ENCODE measurements at places on chromosomes 13 and 19.
A peak's percentile ranks its signal among the peaks of the same experiment; 100 is the strongest.

- no peaks in the 10 kb centered on the region for H3K36me3 ChIP-seq
- no peak overlapping the region for H3K4me3 ChIP-seq
- H3K27me3 ChIP-seq, result peaks cover 8% of the 10 kb centered on the region
- no peak overlapping the region for H3K27ac ChIP-seq
- no peak for DNase-seq
- no peaks in the 10 kb centered on the region for H3K4me1 ChIP-seq
These were observed 83.5 kb upstream of the RNF113B start for GRCh38 chr13:98260357-98261164.

DNA sequence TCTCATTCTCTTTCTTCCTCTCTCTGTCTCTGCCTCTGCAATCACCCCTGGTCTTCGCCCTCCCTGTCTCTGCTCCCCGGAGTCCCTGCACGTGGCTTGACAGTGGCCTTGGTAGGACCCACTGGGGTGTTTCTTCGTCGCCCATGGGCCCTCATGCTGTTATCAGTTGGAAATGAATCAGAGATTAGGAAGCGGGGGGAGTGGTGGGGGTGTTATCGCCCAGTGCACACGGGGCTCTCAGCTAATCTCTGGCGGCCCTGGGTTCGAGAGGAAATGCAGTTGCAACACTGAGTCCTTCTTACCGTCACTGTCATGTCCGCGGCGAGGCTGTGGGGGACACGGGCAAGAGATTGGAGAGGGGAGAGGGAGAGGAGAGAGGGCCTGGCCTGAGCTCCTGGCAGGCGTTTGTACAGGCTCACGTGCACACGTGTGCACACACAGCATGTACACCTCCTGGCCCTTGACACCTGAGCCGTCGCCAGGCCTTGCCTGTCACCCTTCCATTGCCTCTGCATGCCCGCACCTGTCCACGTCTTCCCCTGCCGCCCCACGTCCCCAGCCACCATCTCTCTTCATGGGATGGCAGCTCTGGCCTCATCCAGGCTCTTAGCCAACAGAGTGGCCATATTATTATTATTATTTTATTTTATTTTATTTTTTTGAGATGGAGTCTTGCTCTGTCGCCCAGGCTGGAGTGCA lies 37.8 kb upstream of the SLC7A10 start:
- H3K36me3 ChIP-seq, result no peaks in the 10 kb centered on the region
- peaks cover 31% of the 10 kb centered on the region for H3K27me3 ChIP-seq
- DNase-seq, result no peak
- H3K4me1 ChIP-seq, result peaks cover 15% of the 10 kb centered on the region
- no peak overlapping the region for H3K27ac ChIP-seq

- H3K4me1 ChIP-seq, result peaks cover 10% of the 10 kb centered on the region
- H3K27me3 ChIP-seq, result no peaks in the 10 kb centered on the region
- peaks cover 2% of the 10 kb centered on the region for H3K36me3 ChIP-seq
- no peak overlapping the region for H3K4me3 ChIP-seq
- no peak overlapping the region for H3K27ac ChIP-seq
- no peak for DNase-seq
These were observed 42.5 kb downstream of the ABCC4 start for GRCh38 chr13:95258619-95259194.

- no peaks in the 10 kb centered on the region for H3K4me1 ChIP-seq
- H3K4me3 ChIP-seq, result no peak overlapping the region
- H3K36me3 ChIP-seq, result no peaks in the 10 kb centered on the region
These were observed 12.0 kb downstream of the KHSRP start for GRCh38 chr19:6412447-6413091.

DNA sequence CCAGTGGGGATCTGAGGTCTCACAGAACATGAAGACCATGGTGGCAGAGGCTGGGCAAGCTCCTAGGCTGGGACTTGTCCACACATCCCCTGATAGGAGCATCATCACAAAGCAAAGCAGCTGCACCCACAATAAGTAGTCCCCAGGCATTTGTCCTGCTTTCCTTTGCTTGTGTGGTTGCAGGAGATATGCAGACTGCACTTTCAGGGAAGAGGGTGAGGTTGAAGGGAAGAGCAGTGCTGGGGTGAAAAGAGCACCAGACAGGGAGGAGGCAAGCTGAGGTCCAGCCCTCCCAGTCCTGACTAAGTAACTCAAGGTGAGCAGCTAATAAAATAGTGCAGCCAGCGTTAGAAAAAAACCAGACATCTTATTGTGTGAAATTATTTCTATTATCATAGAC lies 383.6 kb downstream of the UQCRFS1 start:
- no peak overlapping the region for H3K27ac ChIP-seq
- H3K36me3 ChIP-seq, result no peaks in the 10 kb centered on the region
- no peak for DNase-seq

GRCh38 chr13:113995051-113995601 lies 21.2 kb upstream of the C13orf46 start:
- DNase-seq, result no peak
- H3K27me3 ChIP-seq, result no peaks in the 10 kb centered on the region
- peaks cover 3% of the 10 kb centered on the region for H3K36me3 ChIP-seq
- no peak overlapping the region for H3K27ac ChIP-seq

DNA sequence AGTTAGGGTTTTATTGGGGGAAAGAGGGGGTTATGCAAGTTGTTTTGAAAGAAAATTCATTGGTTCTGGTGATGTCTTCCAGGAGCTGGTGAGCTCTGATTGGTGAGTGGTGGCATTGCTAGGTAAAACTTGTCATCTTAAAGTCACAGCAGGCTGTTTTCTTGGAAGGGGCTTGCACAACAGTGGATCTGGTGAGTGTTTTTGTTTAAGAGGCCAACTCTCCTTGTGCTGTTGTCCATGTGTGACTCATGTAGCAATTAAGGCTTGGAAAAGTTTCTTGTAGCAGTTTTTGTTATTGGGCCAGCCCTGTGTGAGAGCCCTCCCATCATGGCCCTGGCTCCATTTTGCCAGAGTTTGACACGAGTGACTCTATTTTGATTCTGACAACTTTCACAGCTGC lies 109.4 kb downstream of the RFC3 start:
- no peak overlapping the region for H3K4me3 ChIP-seq
- DNase-seq, result no peak
- H3K36me3 ChIP-seq, result no peaks in the 10 kb centered on the region
- H3K4me1 ChIP-seq, result no peaks in the 10 kb centered on the region
- H3K27ac ChIP-seq, result no peak overlapping the region

DNA sequence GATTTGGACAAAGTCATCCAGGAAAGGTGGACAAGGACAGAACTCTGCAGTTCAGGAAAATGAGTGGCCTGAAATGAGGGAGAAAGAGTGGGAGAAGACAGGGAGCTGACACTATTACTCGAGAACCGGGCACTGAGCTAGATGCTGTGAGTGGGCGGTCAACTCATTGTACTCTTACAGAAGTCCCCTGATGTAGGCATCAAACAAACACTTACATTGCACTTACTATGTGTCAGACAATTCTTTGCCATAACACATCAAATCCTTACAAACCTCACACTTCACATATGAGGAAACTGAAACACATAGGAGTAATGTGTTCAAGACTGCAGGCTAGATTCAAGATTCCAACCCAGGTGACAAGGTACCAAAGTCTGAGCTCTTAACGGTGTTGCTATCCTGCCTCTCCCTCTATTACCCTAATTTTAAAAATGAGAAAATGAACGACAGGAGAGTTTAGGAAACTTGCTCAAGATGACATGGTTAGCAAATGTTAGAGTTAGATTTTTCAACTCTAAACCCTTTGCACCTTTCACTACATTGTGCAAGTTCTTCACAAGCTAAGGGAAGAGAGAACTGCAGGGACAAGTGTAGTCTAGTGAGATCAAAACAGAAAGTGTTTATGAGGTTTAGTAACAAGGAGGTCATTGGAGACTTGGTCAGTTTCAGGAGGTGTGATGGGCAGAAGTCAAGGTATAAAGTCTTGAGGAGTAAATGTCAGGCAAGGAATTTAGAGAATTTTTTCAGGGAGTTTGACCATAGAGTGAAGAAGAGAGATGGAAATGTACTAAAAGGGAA lies 4.9 kb upstream of the MEDAG start:
- H3K4me3 ChIP-seq, result no peak overlapping the region
- peaks cover 39% of the 10 kb centered on the region for H3K4me1 ChIP-seq
- H3K27ac ChIP-seq, result no peak overlapping the region
- peak; percentile 8 for DNase-seq
- H3K27me3 ChIP-seq, result peaks cover 80% of the 10 kb centered on the region
- no peaks in the 10 kb centered on the region for H3K36me3 ChIP-seq

GRCh38 chr19:13995878-13996765 lies 10.0 kb downstream of the RFX1 start:
- no peak overlapping the region for H3K4me3 ChIP-seq
- peaks cover 16% of the 10 kb centered on the region for H3K36me3 ChIP-seq
- no peak for DNase-seq
- no peak overlapping the region for H3K27ac ChIP-seq
- no peaks in the 10 kb centered on the region for H3K27me3 ChIP-seq

GRCh38 chr13:26485786-26486185 lies 71.7 kb upstream of the WASF3 start:
- DNase-seq, result no peak
- H3K4me3 ChIP-seq, result no peak overlapping the region
- no peak overlapping the region for H3K27ac ChIP-seq
- peaks cover 9% of the 10 kb centered on the region for H3K4me1 ChIP-seq
- H3K27me3 ChIP-seq, result no peaks in the 10 kb centered on the region

DNA sequence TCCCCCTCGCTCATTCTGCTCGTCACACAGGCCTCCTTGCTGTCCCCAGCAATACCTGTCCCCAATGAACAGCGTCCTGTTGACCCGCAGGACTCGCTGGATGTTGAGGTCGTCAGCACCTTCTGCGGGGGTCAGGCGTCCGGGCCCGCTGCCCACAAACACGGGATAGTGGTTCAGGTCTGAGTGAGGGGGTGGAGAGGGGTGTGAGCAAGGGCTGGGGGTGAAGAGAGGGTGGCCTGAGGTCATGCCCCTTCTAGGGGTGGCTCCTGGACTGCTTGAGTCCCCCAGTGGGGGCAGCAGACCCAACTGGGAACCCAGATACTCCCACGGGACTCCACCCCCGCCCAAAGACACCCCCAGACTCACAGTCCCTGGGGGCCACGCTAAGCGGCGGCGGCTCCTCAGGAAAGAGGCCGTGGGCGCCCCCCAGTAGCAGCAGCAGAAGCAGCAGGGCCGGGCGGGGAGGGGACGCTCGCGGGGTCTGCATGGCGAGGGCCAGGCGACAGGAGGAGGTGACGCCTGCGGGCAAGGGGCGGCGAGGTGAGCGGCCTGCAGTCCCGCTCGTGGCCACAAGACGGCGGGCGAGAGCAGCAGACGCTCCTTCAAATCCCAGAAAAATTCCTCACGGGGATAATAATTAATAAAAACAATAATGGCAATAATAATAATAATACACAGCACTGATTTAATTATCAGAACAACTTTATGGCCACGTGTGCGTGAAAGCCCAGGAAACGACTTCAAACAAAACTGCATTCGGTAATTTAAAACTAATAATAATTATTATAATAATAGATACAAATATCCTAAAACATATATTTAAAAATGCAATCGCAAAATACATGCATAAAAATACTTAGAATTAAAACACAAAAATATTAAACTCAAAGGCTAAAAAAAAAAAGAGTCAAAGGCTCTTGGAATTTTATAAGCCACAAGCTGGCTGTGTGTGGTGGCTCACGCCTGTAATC lies 1.2 kb downstream of the SEMA6B start:
- no peak overlapping the region for H3K27ac ChIP-seq
- H3K4me3 ChIP-seq, result no peak overlapping the region
- no peaks in the 10 kb centered on the region for H3K4me1 ChIP-seq
- H3K27me3 ChIP-seq, result peaks cover 1% of the 10 kb centered on the region
- DNase-seq, result peak; percentile 38

DNA sequence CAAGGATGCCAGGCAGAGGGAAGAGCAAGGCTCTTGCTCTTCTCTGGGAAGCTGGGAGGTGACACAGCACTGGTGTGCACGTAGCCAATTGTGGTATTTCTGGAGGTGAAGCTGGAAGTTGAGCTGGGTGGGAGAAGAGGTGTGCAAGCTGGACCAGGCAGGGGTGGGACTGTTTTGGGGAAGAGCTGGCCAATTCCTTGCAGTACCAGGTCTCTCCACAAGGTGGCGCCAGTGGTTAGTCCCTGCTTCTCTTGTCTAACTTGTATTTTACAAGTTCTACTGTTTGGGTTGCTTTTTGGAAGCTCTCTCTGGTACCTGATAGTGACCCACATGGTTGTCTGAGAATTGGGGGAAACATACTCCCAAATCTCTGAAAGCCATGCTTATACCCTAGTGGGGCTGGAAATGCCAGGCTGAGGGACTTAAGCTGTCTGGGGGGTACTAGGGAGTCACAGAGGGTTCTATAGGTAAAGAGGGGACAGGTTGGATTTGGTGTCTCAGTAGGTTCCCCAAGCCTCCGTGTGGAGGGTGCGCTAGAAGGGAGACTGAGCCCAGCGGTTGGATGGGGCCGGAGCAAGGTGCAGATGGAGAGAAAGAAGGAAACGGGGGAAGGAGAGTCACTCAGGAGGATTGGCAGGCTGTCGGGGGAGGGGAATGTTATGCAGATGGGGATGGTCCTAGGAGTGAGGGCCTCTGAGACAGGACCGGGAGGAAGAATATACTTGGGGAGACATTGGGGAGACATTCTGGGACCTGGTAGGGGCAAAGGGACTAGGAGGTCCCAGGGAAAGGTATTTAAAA lies 3.0 kb downstream of the HPN start:
- peak overlapping the region; percentile 18 for H3K27ac ChIP-seq
- H3K4me1 ChIP-seq, result peaks cover 40% of the 10 kb centered on the region
- DNase-seq, result peak; percentile 60
- peaks cover 18% of the 10 kb centered on the region for H3K27me3 ChIP-seq

GRCh38 chr13:24606486-24607170 lies 73.6 kb upstream of the ATP12A start:
- no peak overlapping the region for H3K4me3 ChIP-seq
- peaks cover 7% of the 10 kb centered on the region for H3K36me3 ChIP-seq
- peaks cover 27% of the 10 kb centered on the region for H3K4me1 ChIP-seq
- H3K27me3 ChIP-seq, result no peaks in the 10 kb centered on the region

DNA sequence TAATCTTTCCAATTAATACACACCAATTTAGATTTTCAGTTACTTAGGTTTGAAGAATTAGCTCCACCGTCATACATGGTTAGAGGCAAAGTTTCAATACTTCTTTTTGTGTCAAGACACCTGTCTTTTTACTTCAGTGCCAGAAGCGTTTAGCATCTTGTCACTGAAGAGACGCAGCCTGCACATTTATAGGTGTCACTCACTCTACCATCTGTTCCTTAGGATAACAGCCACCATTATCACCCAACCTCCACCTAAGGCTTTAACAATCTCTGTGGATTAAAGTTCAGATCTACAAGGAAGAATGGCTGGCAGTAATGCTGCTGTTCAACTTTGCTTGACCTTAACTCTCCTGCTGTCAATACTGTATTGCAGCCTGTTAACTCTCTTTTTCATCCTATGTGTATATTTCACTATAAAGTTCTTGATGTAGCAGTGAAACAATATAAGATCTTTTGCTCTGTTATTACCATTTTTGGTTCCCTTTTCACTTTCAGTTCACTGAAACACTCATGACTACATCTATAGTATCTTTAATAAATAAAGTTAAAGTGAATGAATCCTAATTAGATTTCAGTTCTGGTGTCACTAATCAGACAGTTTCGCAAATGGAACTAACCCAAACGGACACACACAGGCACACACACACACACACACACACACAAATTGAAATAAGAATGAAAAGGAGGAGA lies 435.6 kb downstream of the PCDH9 start:
- no peaks in the 10 kb centered on the region for H3K4me1 ChIP-seq
- no peaks in the 10 kb centered on the region for H3K27me3 ChIP-seq
- no peak overlapping the region for H3K4me3 ChIP-seq
- DNase-seq, result no peak
- no peak overlapping the region for H3K27ac ChIP-seq
